Liver (tissue), 10 donors: ENCODE measurements at places on chromosomes 3 and 15. TPM values are rescaled to one million over a fixed set of nuclear protein-coding genes. Genes with fewer than 3 reads are reported as not detected.

Gene DLL4
- 2.1 TPM for polyA plus RNA-seq

Gene ARHGEF26
- polyA plus RNA-seq = 11.6 TPM

Gene SCAP
- polyA plus RNA-seq = 62.4 TPM

Gene ANKRD34C
- polyA plus RNA-seq = not detected

Gene TTC21A
- 0.89 TPM for polyA plus RNA-seq

Gene GPR160
- polyA plus RNA-seq = 1.6 TPM

Gene CPEB1
- polyA plus RNA-seq = not detected

- H3K4me3 ChIP-seq = no peak overlapping the region
- H3K27ac ChIP-seq = no peak overlapping the region
- H3K27me3 ChIP-seq = no peaks in the 10 kb centered on the region
- H3K36me3 ChIP-seq = no peaks in the 10 kb centered on the region
- no peaks in the 10 kb centered on the region for H3K4me1 ChIP-seq
- DNase-seq = no peak
Measured at GRCh38 chr3:81041331-81041730, 720.1 kb downstream of the GBE1 start.

DNA sequence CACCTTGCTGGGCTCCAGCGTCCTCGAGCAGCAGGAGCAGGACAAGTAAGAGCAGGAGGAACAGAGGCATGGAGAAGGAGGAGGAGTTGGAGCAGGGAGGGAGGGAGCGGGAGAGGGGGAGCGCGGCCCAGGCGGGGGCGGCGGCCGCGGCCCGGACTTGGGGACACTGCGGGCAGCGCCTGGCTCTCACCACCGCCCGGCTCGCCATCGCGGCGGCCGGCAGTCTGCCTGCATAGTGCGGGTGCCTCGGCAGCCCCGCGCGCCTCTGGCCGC, 440 bp downstream of the DCBLD2 start:
- no peaks in the 10 kb centered on the region for H3K27me3 ChIP-seq
- peak overlapping the region; percentile 90 for H3K27ac ChIP-seq
- peaks cover 5% of the 10 kb centered on the region for H3K4me1 ChIP-seq
- no peak for DNase-seq
- H3K4me3 ChIP-seq = peak overlapping the region; percentile 97
- H3K36me3 ChIP-seq = no peaks in the 10 kb centered on the region

- no peaks in the 10 kb centered on the region for H3K27me3 ChIP-seq
- H3K4me1 ChIP-seq = no peaks in the 10 kb centered on the region
- no peaks in the 10 kb centered on the region for H3K36me3 ChIP-seq
- no peak overlapping the region for H3K27ac ChIP-seq
- DNase-seq = no peak
- H3K4me3 ChIP-seq = no peak overlapping the region
Measured at GRCh38 chr3:56980798-56981390, 79.6 kb upstream of the SPATA12 start.
